ENCODE measurements at places on chromosomes 7 and 10. TPM values are rescaled to one million over a fixed set of nuclear protein-coding genes. Genes with fewer than 3 reads are reported as not detected.

DNA sequence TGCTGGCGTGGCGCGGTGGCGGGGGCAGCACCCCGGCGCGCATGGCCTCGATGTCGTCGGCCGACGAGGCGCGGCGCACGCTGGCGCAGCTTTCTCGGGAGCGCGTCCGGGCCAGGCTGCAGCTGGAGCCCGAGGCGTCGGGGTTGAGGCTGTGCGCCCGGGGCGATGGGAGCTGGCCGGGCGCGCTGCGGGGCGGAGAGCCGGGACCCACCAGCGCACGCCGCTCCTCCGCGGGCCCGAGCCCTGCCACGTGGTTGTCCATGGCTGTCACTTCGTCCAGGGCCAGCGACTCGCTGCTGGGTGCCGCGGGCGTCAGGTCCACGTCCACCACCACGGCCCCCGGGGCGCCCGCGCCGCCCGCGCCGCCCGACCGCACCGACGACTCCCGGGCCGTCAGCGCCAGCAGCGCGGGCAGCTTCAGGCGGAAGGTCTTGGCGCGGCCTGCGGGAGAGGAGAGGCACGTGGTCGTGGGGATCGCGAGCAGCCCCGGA is 20.0 kb downstream of the KCNH2 start:
- no peak for DNase-seq

The OR6V1 gene
- total RNA-seq = not detected

- DNase-seq = peak; percentile 18
Measured at GRCh38 chr7:28536259-28536658, 123.9 kb downstream of the CREB5 start.

- DNase-seq = no peak
Measured at GRCh38 chr7:157751951-157752673, 415.3 kb downstream of the DNAJB6 start.

DNA sequence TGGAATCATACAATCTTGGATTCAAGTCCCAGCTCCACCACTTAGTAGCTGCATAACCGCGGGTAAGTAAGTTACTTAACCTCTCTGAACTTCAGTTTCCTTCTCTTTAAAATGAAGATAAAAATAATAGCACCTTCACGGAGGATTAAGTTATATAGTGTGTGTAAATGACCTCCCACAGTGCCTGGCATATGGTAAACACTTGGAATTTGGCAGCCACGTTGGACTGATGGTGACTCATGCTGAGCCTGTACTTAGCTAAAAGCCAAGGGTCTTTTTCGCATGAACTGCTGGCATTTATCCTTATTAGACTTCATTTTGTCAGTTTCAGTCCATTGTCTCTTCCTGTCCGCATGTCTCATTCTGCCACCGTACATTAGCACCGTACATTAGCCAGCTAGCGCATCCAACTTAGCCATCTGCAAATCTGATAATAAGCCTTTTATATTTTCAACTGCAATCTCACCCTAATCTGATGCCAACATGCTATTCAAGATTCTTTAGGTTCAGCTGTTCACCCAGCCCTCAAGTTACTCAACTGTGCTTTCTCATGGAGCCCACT is 11.2 kb downstream of the SLC13A4 start:
- peak; percentile 85 for DNase-seq

- DNase-seq = no peak
Measured at GRCh38 chr7:38893061-38893460, 15.9 kb downstream of the VPS41 start.
